ENCODE measurements at places on chromosomes 1 and 21. TPM values are rescaled to one million over a fixed set of nuclear protein-coding genes. Genes with fewer than 3 reads are reported as not detected.

- no peak for DNase-seq
Observed at GRCh38 chr1:79079770-79080169, 73.2 kb upstream of the ADGRL4 start.

DNA sequence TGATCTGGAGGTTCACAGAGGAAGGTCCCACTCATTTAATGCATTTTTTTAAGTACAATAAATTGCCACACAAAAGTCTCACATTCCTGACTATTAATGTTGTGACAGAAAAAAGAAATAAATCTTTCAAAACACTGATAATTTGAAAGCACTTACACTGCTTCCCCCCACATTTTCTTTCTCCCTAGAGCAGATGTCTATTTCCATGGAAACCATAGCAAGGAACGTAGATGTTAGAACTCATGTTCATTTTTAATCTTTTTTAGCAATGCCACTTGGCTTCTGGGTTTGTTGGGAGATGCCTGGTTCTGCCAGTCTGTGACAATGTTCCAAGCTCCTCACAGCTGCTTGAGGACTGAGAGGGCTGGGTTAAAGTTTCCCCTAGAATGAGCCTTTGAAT is 1.9 kb upstream of the STMN1 start:
- DNase-seq, result no peak

DNA sequence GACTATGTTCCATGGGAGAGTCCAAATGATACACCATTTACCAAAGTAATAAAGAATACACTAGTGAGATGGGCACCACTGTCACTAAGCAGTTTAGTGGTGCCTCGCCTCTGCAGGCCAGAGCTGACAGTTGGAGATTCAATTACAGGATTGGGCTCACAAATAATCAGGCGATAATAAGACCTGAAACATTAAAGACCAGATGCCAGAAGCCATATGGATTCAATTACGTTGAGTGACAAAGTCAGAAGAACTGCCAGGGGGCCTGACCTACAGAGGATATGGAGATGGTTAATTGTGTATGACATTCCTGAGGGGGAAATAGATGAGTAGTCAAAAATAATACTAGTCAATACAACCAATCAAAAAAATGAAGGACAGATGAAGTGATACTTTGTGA is 65.2 kb upstream of the ST6GALNAC5 start:
- no peak for DNase-seq

- DNase-seq, result no peak
Observed at GRCh38 chr1:226292874-226293552, 16.0 kb downstream of the LIN9 start.

- no peak for DNase-seq
Observed at GRCh38 chr1:233245191-233245765, 50.2 kb downstream of the PCNX2 start.

BSND gene
- total RNA-seq, result not detected

DNA sequence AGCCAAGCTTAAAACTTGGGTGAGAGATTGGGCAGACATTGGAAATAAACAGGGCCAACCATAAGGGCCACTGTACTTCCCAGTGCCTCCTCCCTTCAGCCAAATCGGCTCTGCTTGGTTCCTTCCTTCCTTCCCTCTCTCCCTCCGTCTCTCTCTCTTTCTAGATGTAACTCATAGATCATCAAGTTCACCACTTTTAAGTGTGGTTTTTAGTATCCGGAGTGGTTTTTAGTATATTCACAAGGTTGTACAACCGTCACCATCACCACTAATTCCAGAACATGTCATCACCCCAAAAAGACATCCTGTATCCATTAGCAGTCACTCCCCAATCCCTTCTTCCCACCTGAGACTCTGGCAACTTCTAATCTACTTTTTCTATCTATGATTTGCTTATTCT is 51.0 kb downstream of the MYSM1 start:
- no peak for DNase-seq

- no peak for DNase-seq
Observed at GRCh38 chr1:180633057-180634056, 1.5 kb downstream of the XPR1 start.

DOP1B gene
- total RNA-seq, result 12.1 TPM

GRCh38 chr1:112711670-112712069 is 3.5 kb downstream of the PPM1J start:
- DNase-seq, result no peak

DNA sequence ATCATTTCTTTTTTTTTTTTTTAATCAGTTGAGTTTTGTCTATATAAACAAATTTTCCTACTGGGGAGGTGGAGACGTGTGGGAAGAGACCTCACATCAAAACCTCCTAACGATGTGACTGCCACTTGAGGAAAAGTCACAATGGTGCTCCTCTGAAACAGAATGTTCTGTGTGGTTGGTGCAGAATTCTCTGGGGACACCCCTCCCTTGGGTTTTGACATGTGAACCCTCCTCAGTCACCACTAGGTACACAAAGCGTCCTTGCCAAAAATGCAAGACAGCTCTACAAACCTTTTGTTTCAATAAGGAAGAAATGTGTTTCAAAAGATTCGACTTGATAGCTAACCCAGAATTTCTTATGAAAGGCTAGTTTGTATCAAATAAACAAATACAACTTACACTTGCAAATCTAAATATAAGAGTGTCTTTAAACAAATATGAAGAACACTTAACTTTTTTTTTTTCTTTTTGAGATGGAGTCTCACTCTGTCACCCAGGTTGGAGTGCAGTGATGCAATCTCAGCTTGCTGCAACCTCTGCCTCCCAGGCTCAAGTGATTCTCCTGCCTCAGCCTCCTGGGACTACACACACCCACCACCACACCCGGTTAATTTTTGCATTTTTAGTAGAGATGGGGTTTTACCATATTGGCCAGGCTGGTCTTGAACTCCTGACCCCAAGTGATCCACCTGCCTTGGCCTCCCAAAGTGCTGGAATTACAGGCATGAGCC is 9.3 kb downstream of the SLC25A24 start:
- no peak for DNase-seq

DNA sequence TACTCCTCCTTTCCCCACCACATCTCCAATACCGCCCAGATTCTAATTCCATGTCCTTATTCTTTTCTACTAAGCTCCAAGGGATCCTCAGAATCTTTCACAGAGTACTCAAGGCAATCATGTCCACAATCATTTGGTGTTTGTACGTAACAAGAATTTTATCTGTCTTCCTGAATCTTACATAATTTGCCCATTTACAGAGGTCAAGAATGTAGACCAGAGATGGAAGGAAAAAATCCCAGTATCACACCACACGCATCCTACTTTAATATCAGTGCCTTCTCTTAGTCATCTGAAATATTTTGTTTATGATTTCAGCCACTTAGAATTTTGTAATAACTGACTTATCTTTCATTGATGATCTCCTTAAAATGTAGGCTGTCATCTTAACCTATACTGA is 366.0 kb upstream of the LRRC7 start:
- DNase-seq, result no peak

DNA sequence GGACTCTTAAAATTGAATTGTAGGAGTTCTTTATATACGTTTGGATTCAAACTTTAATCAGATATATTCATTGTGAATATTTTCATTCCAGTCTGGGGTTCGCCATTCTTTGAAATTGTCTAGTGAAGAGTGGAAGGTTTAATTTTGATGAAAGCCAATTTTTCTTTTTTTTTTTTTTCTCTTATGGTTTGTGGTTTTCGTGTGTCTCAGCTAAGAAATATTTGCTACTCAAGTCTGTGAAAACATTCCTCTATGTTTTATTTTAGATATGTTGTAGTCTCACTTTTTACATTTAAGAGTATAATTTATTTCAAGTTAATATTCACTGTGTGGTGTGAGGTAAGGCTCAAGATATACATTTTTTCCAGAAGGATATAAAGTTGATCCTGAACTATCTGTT is 220.5 kb downstream of the KCNT2 start:
- no peak for DNase-seq

DCST1 gene
- not detected for total RNA-seq

DNA sequence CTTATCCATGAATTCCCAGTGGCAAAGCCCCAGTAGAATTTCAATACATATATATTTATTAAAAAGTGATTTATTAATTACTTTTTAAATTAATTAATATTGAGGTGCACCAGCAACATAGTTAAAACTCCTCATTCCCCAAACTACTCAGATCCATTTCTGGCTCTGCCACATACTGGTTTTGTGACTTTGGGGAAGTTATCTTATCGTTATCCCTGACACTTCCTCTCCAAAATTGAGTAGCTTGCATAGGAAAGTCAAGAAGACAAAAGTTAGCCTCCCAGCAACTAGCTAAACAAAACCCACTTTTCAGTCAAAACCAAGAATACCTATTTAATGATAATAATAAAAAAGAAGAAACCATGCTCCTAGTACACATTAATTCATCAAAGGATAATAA is 35.9 kb downstream of the TCP10L start:
- no peak for DNase-seq

DNA sequence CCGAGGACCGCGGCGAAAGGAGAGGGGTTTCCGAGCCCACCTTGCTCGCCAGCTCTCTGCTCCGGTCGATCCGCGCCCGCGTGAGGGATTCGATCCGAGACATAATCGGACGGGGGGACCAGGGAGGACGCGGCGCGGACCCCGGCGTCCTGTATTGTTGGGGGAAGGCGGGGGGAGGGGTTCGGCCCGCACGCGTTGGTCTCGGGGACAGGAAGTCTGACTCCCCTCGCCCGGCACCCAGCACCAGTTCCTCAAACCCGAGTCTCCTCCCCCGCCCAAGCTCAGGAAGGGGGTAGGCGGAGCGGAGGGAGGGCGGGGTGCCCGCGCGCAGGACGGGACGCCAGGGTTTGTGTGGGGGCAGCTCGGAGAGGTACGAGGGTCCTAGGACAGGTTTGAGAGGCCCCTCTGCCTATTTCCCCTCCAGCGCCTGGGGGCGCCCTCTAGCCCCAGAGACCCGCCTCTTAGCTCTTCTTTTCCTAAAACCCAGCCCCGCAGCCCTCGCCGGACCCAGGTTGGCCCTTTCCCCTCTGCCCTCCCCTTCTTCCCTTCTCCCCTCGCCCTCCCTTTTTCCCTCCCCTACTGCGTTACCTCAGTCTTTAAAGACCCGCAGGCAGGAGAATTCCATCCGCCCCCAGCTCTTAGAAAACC is at the start of gene ARHGEF2:
ARHGEF2 (minus strand) TSS at position 223 of the 648 bp plus-strand sequence; CDS start at position 103, 120 bp downstream.
- DNase-seq, result peak; percentile 68

BARHL2 gene
- total RNA-seq, result not detected

DNA sequence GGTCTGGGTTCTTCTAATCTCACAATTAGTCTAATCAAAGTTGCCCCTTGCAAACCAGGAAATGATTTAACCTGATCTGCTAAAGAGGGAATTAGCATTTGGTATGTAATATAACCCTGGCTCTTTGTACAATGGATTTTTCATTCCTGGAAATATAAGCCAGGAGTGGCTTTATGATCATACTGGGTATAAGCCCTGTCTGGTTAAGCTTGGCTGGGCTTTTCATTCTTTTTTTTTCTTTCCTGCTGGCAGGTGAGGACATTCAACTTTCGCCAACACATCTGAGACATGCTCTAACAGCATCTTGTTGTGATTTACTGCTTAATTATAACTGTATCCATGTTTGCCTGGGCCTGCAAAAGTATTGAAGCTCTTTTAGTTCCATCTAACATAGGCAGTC is 20.4 kb upstream of the SDE2 start:
- no peak for DNase-seq

IGSF9 gene
- 0.04 TPM for total RNA-seq

DNA sequence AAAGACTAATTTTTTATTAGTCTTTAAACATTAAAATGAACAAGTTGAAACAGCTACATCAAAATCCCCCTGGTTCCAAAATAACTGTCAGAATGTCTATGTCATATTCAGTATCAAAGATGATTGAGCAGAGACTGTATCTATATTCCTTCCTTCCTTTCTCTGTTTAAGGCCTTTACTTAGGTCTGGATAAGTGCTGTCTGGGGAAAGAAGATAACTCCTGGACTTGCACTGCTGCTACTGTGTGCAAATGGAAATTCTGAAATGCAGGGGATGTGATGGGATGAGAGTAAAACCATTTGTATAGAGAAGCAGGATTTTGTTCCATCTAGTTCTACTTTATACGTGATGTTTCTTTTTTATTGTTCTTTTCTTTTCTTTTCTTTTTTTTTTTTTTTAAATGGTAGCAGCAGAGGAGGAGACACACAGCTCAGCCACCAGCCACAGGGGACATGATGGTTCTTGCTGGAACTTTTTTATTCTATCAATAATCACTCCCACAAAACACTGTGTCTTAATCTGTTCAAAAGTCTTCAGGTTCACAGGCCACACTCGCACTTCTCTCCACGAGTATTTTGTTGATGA is 33.6 kb upstream of the FOXE3 start:
- DNase-seq, result no peak

TMEM125 gene
- not detected for total RNA-seq

GRCh38 chr1:93575621-93576284 is 105.9 kb downstream of the BCAR3 start:
- DNase-seq, result no peak

- no peak for DNase-seq
Observed at GRCh38 chr1:237429252-237429651, 387.3 kb downstream of the RYR2 start.

DNA sequence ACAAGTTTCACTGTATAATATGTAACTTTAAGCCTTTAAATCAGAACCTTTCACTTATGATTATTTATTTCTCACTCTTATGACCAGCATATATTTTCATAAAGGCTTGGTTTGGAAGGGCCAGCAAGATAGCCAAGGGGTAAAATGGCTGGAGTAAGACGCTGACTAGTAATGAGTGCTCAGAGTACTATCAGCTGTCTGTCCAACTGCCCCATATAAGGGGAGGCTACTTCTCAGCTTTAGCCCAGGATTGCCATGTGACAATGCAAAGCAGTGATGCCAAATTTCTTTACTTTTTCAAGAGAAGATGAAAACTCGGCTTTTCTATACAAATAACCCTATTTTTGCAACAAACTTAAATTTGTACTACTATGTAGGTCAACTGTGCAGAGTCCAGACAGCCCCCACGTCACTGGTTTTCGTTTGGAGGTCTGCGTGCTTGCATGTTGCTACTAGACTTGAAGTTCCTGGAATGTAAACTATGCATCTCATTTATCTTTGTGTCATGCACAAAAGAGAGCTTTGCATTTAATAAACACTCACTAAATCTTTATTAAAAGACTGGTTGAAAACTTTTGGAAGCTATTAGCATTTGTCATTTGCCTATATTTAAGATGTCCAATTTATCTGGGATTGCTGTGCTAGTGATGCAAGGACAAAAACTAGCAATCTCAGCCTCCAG is 110.4 kb downstream of the TNFSF18 start:
- DNase-seq, result no peak

GRCh38 chr1:77342745-77343144 is 60.9 kb downstream of the AK5 start:
- DNase-seq, result no peak

AMY2A gene
- not detected for total RNA-seq
